ENCODE measurements at places on chromosomes 1 and 21. TPM values are rescaled to one million over a fixed set of nuclear protein-coding genes. Genes with fewer than 3 reads are reported as not detected.

LCE6A gene
- polyA plus RNA-seq: not detected

ST6GALNAC5 gene
- not detected for polyA plus RNA-seq

IFNLR1 gene
- 0.77 TPM for polyA plus RNA-seq

CACNA1S gene
- polyA plus RNA-seq: not detected

NCF2 gene
- not detected for polyA plus RNA-seq

MR1 gene
- polyA plus RNA-seq: 35.5 TPM

EFNA3 gene
- 0.53 TPM for polyA plus RNA-seq

KRTAP10-2 gene
- not detected for polyA plus RNA-seq

SRP9 gene
- 273 TPM for polyA plus RNA-seq

TCHHL1 gene
- polyA plus RNA-seq: not detected

CFHR5 gene
- not detected for polyA plus RNA-seq
